ENCODE measurements at places on chromosomes 12 and 14.

- DNase-seq, result no peak
Measured at GRCh38 chr12:132806857-132807256, 21.8 kb downstream of the GOLGA3 start.

DNA sequence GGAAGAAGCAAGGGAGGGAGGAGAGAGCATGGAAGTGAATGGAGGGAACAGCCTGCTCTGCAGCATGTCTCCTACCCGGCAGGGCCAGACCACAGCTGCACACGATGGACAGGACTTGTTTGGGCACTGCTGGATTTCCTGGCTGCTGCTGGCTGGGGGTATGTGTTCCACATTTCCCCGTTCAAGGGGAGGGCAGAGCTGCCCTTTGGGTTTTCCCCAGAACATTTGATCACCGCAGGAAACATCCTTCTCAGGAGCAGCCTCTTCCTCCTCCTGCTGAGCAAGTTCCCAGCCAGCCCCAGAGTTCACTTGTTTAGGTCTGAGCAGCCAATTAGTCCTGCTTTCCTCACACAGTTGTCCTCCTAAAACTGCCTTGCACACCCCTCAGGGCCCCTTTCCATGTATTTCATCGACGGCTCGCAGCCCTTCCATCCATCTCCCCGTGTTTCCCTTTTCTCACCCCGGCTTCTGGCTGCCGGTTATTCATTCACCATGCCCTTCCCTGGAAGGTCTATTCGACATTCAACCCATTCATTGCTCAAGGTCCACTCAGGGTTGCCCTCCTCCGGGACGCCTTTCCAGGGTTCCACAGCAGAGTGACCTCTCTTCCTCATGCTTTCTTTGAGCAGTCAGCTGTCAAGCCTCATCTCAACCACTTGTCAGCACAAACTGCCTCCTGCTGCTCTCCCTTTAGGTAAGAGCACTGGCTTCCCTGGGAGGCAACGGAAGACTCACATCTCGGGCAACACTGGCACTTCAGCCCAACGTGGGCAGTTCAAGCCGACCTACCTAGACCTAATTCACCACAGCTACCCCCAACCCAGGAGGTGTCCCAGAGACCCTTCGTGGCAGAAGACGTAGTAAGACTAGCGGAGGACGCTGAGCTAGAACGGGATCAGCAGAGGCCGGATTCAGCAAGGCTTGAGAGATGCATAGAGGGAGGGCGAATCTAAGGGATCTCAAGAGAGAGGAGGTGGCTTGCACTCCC is 20.1 kb upstream of the ANO2 start:
- DNase-seq, result no peak

- DNase-seq, result no peak
Measured at GRCh38 chr12:26471560-26471959, 276.2 kb downstream of the SSPN start.

- no peak for DNase-seq
Measured at GRCh38 chr14:57834001-57834598, 31.8 kb downstream of the SLC35F4 start.

DNA sequence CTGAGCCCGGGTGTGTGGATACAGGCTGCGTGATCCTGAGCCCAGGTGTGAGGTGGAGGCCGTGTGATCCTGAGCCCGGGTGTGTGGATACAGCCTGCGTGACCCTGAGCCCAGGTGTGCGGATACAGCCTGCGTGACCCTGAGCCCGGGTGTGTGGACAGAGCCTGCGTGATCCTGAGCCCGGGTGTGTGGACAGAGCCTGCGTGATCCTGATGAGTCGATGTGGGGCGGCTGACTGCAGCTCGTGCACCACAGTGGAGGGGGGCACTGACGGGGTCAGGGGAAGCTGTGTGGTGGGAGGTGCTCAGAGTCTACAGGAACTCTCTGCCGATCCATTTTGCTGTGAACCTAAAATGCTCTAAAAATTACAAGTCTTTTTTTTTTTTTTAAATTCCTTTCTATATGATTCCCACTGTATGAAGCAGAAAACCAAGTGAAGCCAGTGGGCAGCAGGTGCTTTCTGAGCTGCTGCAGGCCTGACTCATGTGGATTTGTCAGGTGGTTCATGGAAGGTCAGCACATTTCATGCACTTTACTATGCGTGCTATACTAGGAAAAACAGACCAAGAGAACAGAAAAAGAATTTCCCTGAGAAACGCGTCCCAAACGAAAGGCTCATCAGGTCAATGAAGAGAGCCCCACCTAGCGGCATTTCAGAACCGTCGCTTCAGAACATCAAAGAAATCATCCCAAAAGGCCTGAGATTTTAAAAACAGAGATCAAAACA is 19.3 kb downstream of the BRF1 start:
- peak; percentile 72 for DNase-seq

GRCh38 chr12:95185072-95185471 is 32.2 kb downstream of the FGD6 start:
- DNase-seq, result no peak

DNA sequence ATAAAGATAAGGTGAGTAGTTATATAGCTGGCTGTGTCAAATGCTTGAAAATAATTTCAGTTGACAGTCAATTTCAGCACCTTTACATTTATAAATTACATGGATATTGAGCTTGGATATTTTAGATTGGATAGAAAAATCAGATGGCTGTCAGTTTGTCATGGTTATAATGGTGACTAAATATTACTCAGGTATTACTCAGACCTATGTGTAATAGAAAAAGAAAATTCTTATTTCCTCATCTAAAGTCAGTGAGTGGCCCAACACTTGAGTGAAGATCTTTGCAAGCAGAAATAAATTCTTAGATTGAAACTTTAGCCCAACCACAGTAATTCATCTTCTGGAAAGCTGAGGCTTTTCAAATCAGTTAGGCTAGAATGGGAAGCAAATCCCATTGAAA is 354.4 kb downstream of the NAV3 start:
- DNase-seq, result no peak

GRCh38 chr14:83416476-83416875 is 1882.8 kb upstream of the SEL1L start:
- no peak for DNase-seq

DNA sequence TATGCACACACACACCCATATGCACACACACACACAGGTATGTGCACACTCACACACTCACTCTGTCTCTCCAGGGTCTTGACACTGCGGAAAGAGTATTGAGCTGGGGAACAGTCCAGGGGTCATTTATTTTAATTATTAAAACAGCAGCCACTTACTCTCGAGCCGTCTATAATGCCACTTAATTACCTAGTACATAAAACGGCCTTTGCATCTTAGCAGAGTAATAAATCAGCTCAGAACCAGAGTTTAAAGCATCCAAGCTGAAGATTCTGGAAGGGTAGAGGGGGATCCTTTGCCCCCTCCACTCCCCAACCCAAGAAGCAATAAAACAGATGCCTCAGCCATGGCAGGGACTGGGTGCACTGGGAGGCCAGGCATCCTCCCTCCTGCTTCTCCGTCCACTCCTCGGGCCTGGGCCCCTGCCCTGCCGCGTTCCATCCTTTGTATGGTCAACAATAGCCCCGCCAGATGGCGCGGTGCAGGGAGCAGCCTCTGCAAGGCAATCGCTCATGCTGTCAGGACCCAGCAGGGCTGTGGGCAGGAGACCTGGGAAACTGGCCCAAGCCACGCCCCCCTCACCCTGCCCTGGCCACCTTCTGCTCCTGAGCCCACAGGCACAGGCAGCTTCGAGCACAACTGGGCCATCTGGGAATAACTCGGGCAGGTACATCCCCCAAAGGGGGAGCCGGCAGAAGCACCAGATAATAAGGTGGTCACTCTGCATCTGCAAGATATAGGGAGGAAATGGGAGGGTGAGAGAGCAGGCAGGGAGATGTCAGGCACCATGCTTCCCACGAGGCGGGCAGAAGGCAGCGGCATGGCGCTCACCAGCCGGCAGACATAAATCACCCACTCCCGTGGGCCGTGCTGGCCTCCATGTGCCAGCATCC is 40.9 kb downstream of the CCDC85C start:
- no peak for DNase-seq

- no peak for DNase-seq
Measured at GRCh38 chr12:13713556-13714410, 267.6 kb downstream of the GRIN2B start.

DNA sequence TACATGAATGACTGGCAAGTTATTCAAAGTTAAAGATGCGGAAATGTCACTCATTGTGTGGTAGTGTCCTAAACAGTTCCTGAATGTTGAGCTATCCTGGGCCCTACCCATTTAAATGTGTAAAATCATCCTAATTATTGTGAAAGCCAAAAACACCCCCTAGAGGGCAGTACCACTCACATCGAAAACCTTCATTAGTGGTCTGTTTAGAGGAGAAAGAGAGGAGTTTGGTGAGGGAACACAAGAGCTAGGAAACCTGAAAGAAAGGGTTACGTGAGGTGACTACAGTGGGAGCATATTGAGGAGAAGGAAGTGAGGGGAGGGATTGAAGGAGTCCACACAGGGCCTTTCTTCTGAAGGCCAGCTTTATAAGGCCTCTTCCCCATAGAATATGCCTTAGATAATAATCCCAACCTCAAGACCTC is 2.5 kb upstream of the TEP1 start:
- DNase-seq, result peak; percentile 84

- DNase-seq, result no peak
Measured at GRCh38 chr12:114334395-114334794, 71.5 kb downstream of the TBX5 start.

DNA sequence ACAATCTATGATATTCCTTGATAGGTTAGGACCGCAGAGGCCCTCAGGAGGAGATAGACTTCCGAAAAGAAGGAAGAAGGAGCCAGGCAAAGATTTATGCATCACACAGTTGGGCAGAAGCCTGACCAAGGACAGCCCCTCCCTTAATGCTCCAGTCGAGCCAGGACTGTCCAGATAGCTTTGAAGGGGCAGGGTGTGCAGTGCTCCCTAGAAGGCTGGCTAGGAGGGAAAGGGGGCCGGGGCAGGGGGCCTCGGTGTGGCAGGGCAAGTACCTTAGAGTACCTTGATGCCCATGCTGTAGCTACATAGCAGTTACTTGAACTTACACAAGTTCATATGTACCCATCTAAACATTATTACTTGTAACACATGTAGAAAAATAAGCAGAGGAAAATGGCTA is 94.7 kb upstream of the NOS1 start:
- no peak for DNase-seq

DNA sequence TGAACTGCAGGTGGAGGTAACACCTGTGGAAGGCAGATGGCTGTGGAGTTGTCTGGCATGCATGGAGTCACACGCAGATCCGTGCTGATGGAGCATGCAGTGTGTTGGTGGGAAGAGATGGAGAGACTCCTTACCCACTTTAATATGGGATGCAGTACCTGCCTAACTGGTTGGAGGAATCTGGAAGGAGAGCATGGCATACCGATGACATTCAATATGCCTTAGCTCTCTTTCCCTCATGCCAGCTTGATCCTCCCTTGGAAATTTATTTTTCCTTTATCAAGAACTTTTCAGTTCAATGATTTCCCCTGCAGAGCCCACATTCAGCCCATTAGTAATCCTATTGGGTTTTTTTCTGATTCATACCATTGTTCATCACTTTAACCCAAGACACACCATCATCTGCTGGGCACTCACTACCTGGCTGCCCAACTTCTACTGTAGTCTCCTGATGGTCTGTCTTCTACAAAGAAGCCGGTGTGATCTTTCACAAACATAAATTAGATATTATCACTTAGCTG is 25.9 kb upstream of the NR2C1 start:
- DNase-seq, result no peak

- DNase-seq, result peak; percentile 18
Measured at GRCh38 chr12:9132008-9132535, 16.4 kb upstream of the A2M start.

GRCh38 chr14:97802430-97803373 is 1005.5 kb downstream of the VRK1 start:
- DNase-seq, result no peak

GRCh38 chr14:64238631-64239030 is 55.5 kb downstream of the ESR2 start:
- DNase-seq, result no peak

DNA sequence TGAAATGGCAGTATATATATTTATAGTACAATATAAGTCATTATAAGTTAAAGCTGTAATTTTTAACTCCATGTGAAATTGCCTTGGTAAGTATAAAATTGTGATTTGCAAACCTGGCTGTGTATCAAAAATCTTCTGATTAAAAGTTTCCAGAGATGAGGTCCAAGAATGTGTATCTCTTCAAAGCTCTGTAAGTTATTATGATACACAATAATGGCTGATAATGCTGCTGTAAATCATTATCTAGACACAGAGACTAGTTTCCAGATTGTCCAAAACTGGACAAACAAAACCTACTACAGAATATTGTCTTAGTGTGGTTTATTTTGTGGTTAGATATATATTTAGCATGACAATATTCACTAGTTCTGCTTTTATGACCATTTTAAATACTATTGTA is 514.8 kb downstream of the SLC6A15 start:
- no peak for DNase-seq

DNA sequence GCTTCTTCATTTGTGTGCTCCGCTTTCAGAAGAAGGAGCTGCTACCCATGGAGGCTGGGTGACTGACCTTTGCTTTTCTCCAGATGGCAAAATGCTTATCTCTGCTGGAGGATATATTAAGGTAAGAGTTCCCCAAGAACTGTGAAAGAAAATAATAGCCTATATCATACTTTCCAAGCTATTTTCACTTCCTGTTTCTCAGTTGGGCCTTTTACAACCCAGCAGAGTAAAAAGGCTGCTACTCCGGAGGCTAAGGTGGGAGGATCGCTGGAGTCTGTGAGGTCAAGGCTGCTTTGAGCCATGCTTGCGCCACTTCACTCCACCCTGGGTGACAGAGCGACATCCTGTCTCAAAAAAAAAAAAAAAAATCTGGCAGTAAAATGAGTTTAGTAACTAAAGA is 82.1 kb downstream of the APAF1 start:
- no peak for DNase-seq

GRCh38 chr14:92613681-92614260 is 100.2 kb downstream of the RIN3 start:
- DNase-seq, result no peak

DNA sequence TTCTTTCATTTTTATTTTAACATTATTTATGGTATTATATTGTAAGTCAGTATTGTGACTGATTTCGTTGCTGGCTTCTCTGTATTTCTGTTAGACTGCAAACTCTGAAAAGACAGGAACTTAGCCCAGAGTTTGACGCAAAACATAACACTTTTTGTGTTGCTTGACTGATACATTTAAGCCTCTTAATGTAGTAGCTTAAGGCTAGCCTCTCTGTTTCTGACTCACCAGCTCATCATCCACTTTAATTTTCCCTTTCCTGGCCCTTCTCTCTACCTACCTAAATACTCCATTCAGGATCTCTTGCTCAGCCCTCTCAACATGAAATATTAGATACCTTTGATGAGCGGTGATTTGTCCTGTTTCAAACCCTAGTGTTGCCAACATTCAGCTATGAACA is 420.6 kb downstream of the LRFN5 start:
- no peak for DNase-seq

- no peak for DNase-seq
Measured at GRCh38 chr12:96046543-96047228, 11.3 kb upstream of the LTA4H start.

GRCh38 chr12:125205386-125205785 is 140.2 kb downstream of the AACS start:
- DNase-seq, result no peak

- no peak for DNase-seq
Measured at GRCh38 chr14:90280096-90280495, 23.7 kb downstream of the PSMC1 start.
